Activated T-helper 2 cell treated with anti-CD3 and anti-CD28 coated beads, Interferon-gamma antibody, Interleukin-2, Interleukin-4, amounts not matched to agents 10 μg/mL and 5 μg/mL and 100 μg/mL, durations not matched to agents 14 hours and 24 hours and 36 hours (primary cell): ENCODE measurements at places on chromosomes 11 and 22. TPM values are rescaled to one million over a fixed set of nuclear protein-coding genes. Genes with fewer than 3 reads are reported as not detected.

- DNase-seq: no peak
- no peaks in the 10 kb centered on the region for H3K27me3 ChIP-seq
- no peak overlapping the region for H3K27ac ChIP-seq
- H3K36me3 ChIP-seq: peaks cover 58% of the 10 kb centered on the region
- H3K4me1 ChIP-seq: peaks cover 52% of the 10 kb centered on the region
- H3K4me3 ChIP-seq: no peak overlapping the region
These were observed 8.1 kb downstream of the ZFP91 start for GRCh38 chr11:58586998-58587397.

- H3K27me3 ChIP-seq: peaks cover 26% of the 10 kb centered on the region
- H3K36me3 ChIP-seq: no peaks in the 10 kb centered on the region
- no peaks in the 10 kb centered on the region for H3K4me1 ChIP-seq
These were observed 156.6 kb upstream of the POU2AF2 start for GRCh38 chr11:111088847-111089355.

- H3K4me1 ChIP-seq: peaks cover 17% of the 10 kb centered on the region
- H3K27ac ChIP-seq: no peak overlapping the region
- no peaks in the 10 kb centered on the region for H3K27me3 ChIP-seq
- DNase-seq: no peak
- H3K4me3 ChIP-seq: no peak overlapping the region
These were observed 61.7 kb downstream of the LARGE2 start for GRCh38 chr11:45984192-45984591.

DNA sequence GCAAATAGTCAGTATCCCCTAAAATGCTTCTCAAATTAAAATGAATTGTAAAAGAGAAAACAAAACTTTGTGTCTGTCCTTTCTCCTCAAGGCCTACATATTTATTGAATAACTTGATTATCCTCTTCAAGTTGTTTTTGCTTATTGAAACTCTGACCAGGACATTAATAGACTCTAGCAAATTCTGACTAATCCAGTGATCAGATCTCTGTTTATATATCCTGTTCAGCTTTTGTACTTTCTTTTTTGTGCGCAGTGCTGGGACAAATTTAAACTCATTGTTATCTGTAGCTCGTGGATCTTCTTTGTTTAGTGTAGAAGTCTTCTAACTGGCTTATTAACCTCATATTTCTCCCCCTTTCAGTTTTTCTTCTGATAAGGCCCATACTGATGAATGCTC is 139.9 kb upstream of the SORL1-AS1 start:
- no peak overlapping the region for H3K27ac ChIP-seq
- H3K4me1 ChIP-seq: peaks cover 21% of the 10 kb centered on the region
- no peak overlapping the region for H3K4me3 ChIP-seq
- no peak for DNase-seq
- H3K27me3 ChIP-seq: no peaks in the 10 kb centered on the region
- peaks cover 77% of the 10 kb centered on the region for H3K36me3 ChIP-seq

DNA sequence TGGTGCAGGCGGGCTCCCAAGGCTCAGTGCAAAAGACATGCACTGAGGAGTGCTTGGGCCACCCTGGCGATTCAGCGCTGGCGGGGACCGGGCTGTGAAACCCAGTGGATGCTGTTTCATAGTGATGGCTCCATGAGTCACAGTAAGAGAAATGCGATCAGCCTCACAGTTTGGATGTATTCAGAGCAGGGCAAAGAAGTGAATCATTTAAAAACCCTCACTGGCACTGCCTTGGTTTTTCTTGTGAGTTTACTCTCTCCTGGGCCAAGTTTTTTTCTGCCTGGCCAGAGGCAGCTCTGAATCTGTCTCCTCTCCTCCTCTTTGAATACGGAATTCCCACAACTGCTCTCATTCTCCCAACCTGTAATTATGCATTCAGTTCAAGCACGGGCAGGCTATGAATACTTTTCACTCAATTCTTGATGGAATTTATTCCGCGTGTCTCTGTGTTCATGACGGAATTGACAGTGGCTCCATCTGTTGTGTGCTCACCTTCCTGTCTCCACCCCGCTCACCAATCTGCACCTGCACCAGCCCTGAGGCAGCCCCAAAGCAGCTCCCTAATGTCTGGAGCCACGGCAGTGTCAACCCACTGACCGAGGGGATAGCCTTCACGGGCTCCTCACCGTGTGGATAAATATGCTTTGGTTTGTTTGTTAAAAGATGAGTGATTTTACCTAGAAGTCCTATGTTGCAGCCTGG is 14.9 kb downstream of the ADAMTS8 start:
- peaks cover 2% of the 10 kb centered on the region for H3K4me1 ChIP-seq
- no peaks in the 10 kb centered on the region for H3K36me3 ChIP-seq
- H3K27ac ChIP-seq: no peak overlapping the region
- H3K4me3 ChIP-seq: no peak overlapping the region
- DNase-seq: no peak

Gene FAR1
- 57.6 and 59.7 TPM in 2 replicates for total RNA-seq

Gene KCNJ11
- total RNA-seq: 0.83 and 0.91 TPM in 2 replicates

Gene SLC17A6
- not detected in 2 replicates for total RNA-seq

Gene SYT8
- total RNA-seq: not detected in 2 replicates
